ENCODE measurements at places on chromosomes 2 and 18. TPM values are rescaled to one million over a fixed set of nuclear protein-coding genes. Genes with fewer than 3 reads are reported as not detected.

The SCG2 gene
- total RNA-seq, result 3.0 TPM

The SERPINB4 gene
- not detected for total RNA-seq

The IL36A gene
- total RNA-seq, result not detected

The SMCHD1 gene
- 20.2 TPM for total RNA-seq

The RGPD5 gene
- 5.4 TPM for total RNA-seq

The CPO gene
- not detected for total RNA-seq

The SAG gene
- total RNA-seq, result not detected

The WDPCP gene
- 2.9 TPM for total RNA-seq

The DOK6 gene
- 0.17 TPM for total RNA-seq

The COBLL1 gene
- total RNA-seq, result 0.67 TPM

The ELOA2 gene
- total RNA-seq, result not detected

The ADI1 gene
- 47.9 TPM for total RNA-seq

The TRABD2A gene
- 6.8 TPM for total RNA-seq

The CXCR4 gene
- not detected for total RNA-seq

The HOXD1 gene
- total RNA-seq, result not detected

The TCF7L1 gene
- 1.0 TPM for total RNA-seq

The FARP2 gene
- total RNA-seq, result 19.5 TPM

The HOXD11 gene
- total RNA-seq, result not detected

The RBM44 gene
- under 0.01 TPM for total RNA-seq

The ALLC gene
- total RNA-seq, result not detected

The PRSS56 gene
- total RNA-seq, result not detected

The TNFRSF11A gene
- 0.30 TPM for total RNA-seq

The TUBA3E gene
- not detected for total RNA-seq
